Stimulated activated CD8-positive, alpha-beta memory T cell treated with anti-CD3 and anti-CD28 coated beads, Interleukin-7, amount 100 ng/mL, for 24 hours (primary cell): ENCODE measurements at places on chromosomes 1 and 21.
A peak's percentile ranks its signal among the peaks of the same experiment; 100 is the strongest.

DNA sequence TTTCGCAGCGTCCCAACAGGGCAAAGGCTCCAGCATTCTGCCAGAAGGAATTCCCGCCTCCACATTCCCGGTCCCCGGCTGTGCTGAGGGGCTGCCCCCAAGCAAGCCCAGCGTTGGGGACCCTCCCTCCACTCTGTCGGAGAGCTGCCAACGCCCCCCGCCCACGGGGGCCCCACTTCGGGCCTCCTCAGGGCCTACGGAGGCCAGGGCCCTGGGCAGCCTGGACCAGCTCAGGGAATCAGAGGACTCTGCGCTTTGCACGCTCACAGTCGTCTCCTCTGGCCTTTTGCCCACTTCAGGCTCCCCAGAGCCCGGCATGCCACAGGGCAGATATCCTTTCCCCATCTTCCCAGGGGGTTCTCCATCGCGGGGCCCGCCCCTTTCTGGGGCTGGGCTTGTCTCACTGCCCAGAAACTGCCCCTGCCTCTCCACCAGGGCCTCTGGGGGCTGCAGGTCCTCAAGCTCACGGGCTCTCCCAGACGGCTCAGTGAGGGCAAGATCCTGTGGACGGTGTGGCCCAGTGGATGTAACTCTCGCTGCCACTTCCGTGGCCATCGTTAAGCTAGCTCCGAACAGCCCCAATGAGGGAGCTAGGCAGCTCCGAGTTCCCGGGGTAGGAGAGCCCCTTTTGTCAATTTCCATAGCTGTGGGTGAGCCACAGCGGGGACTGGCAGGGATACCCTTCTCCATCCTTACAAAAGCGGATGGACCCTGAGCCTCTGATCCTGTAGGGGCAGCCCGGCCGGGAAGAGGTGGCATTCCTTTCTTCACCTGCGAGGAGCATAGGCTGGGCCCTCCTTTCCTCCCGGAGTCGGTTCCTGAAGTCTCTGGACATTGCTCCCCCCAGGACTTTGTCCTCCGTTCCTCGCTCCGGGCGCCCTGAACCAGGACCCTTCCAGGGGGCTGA lies 2.8 kb downstream of the ITPKB start:
- no peak for DNase-seq

DNA sequence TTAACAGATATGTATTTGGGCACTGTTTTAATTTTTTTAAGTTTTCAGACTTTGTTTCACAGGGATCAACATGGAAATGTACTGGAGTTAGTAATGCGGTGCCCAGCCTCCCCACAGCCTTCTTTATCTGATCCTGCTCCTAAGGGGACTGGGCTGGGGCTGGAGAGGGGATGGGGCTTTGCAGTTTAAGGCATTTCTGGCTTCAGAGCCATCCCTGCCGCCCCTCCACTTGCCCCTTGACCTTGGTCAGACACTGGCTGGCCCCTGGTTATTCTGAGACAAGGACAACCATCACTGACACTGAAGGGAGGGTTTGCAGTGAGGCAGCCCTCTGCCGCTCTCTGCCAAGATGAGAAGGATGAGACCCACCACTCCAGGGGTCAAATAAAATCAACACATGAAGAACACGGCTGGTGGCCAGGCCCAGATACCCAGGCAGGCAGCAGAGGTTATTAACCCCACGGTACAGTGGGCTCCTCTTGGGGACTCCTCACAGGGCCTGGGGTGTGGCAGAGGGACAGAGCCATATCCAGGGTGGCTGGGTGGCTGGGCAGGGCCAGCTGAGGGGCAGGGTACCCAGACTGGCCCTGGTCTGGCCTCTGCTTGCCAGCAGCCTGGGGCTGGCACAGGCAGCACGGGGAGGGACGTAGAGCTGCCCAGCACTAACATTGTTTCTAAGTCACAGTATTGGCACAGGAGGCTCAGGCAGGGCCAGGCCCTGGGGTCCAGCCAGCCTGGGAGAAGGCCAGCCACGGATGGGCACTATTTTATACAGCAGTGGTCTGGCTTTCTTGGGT lies 7.2 kb upstream of the UBE2U start:
- DNase-seq = no peak

DNA sequence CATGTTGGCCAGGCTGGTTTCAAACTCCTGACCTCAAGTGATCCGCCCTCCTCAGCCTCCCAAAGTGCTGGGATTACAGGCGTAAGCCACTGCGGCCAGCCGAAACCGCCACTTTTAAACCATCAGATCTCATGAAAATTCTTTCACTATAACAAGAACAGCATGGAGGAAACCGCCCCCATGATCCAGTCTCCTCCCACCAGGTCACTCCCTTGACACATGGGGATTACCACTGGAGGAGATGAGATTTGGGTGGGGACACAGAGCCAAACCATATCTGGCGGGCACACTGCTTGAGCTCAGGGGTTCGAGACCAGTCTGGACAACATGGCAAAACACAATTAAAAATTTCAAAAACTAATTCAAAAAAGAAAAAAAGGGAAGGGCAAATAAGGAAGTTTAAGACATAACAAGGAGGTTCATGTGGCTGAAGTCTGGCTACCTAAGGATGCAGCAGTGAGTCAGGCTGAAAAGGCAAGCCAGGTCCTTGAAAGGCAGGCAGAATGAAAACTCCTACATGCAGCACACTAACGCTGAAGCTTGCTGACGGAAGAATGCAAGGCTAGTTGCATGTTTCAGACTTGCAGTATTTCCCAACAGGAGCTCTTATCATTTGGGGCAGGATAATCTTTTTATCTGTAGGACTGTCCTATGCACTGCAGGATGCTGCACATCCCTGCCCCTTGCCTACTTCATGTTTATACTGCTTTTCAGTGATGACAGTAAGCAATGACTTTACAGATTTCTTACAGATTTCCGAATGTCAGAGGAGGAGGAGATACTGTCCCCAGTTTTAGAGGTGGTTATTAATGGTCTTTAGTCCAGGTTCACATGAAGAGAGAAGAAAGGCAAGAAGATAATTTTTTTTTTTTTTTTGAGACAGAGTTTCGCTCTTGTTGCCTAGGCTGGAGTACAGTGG lies 49.3 kb downstream of the FBXO42 start:
- no peak for DNase-seq

DNA sequence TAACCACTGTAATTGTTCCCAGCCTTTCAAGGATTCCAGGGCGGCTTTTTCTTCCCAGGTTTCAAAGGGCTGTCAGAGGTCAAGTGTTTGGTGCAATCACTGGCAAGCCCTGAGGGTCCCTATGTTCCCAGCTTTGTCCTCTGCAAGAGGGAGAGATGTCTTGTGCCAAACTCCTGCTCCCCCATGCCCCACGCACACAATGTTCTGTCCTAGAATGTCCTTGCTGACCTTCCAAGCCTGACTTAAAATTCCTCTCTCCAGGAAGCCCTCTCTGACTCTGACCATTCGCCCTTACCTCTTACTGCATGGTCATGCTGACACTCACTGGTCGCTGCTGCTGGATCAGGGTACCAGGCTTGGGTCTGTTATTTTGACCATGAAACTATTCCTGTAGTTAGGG lies 152.5 kb upstream of the KCND3 start:
- no peak for DNase-seq

GRCh38 chr1:33137800-33138199 lies 44.0 kb downstream of the TRIM62 start:
- peak; percentile 16 for DNase-seq

- DNase-seq = no peak
Observed at GRCh38 chr1:12442217-12442616, 175.8 kb downstream of the DHRS3 start.

DNA sequence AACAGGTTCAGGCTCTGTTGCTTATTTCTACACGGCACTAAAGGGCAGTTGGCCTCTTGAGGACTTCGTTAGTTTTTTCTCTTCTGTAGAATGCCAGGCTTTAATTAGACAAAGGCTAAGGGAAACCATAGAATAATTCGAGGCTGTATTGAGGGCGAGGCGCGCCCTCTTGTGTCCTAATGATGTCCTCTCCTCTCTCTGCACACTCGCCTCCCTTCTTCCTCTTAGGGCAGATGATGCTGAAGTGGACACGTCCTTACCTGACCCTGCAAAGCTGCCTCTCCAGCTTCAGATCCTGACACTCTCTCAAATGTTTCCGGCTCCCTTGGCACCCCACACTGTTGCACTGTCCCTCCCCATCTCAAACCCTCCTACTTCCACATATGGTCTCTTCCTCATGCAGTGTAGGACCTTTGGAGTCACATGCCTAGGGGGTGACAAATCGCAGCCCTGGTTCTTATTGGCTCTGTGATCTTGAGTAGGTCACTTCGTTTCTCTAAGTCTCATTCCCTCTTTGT lies 1.9 kb upstream of the ZSCAN20 start:
- peak; percentile 10 for DNase-seq
